Glomerular endothelial cell (primary cell): ENCODE measurements at places on chromosomes 3 and 15. TPM values are rescaled to one million over a fixed set of nuclear protein-coding genes. Genes with fewer than 3 reads are reported as not detected.

ARF4 gene
- 209 and 230 TPM in 2 replicates for total RNA-seq

SLC38A3 gene
- not detected in 2 replicates for total RNA-seq

DNASE1L3 gene
- total RNA-seq, result 0.78 and 1.5 TPM in 2 replicates

CHRD gene
- 0.78 and 1.9 TPM in 2 replicates for total RNA-seq

EFL1 gene
- total RNA-seq, result 16.0 and 19.8 TPM in 2 replicates

C3orf70 gene
- 2.4 and 2.7 TPM in 2 replicates for total RNA-seq

ZCWPW2 gene
- 0.18 TPM in 1 of 2 replicates, not detected in the other for total RNA-seq

FILIP1L gene
- total RNA-seq, result 54.9 and 70.8 TPM in 2 replicates

SLC24A5 gene
- not detected in 2 replicates for total RNA-seq

GOLGA8R gene
- 1.1 and 1.5 TPM in 2 replicates for total RNA-seq

DENND6A gene
- 16.3 and 36.6 TPM in 2 replicates for total RNA-seq

CIDEC gene
- not detected in 2 replicates for total RNA-seq

SI gene
- not detected in 2 replicates for total RNA-seq

FBXO40 gene
- total RNA-seq, result not detected in 2 replicates

ZMAT3 gene
- 64.3 and 70.1 TPM in 2 replicates for total RNA-seq

ALPK3 gene
- total RNA-seq, result 68.4 and 91.5 TPM in 2 replicates

MUC4 gene
- total RNA-seq, result 0.12 TPM in 1 of 2 replicates, not detected in the other

RBP2 gene
- not detected in 2 replicates for total RNA-seq

IQSEC1 gene
- 50.1 and 57.1 TPM in 2 replicates for total RNA-seq

DUSP7 gene
- 20.2 and 23.8 TPM in 2 replicates for total RNA-seq

EPHB3 gene
- total RNA-seq, result 0.06 and 0.19 TPM in 2 replicates

DNAH1 gene
- total RNA-seq, result 3.2 and 9.9 TPM in 2 replicates
